GM23248 (cell line): ENCODE measurements at places on chromosomes 2 and 18. TPM values are rescaled to one million over a fixed set of nuclear protein-coding genes. Genes with fewer than 3 reads are reported as not detected.

PLGLB1 gene
- 0.46 and 1.4 TPM in 2 replicates for polyA plus RNA-seq

UGT1A7 gene
- not detected in 2 replicates for polyA plus RNA-seq

CRYBA2 gene
- polyA plus RNA-seq: not detected in 2 replicates

KCNG2 gene
- polyA plus RNA-seq: not detected in 2 replicates

SLC19A3 gene
- 0.10 and 0.71 TPM in 2 replicates for polyA plus RNA-seq

LCT gene
- not detected in 2 replicates for polyA plus RNA-seq

ESPNL gene
- polyA plus RNA-seq: 0.19 and 0.60 TPM in 2 replicates

CD207 gene
- polyA plus RNA-seq: not detected in 2 replicates

TMEM178A gene
- polyA plus RNA-seq: 0.23 TPM in 1 of 2 replicates, not detected in the other

FRZB gene
- polyA plus RNA-seq: 0.08 TPM in 1 of 2 replicates, not detected in the other

GKN2 gene
- polyA plus RNA-seq: not detected in 2 replicates

GORASP2 gene
- polyA plus RNA-seq: 132 and 142 TPM in 2 replicates

HS1BP3 gene
- 10.6 and 10.9 TPM in 2 replicates for polyA plus RNA-seq
